ENCODE measurements at places on chromosomes 16 and 17.

DNA sequence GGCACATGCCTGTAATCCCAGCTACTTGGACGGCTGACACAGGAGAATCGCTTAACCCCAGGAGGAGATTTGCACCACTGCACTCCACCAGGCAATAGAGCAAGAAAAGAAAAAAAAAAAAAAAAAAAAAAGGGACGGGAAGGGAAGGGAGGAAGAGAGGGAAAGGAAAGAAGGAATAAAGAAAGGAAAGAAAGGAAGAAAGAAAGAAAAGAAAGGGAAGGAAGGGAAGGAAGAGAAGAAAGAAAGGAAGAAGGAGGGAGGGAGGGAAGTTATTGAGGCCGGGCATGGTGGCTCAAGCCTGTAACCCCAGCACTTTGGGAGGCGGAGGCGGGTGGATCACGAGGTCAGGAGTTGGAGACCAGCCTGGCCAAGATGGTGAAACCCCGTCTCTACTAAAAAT, 50.4 kb upstream of the STAC2 start:
- DNase-seq = no peak

GRCh38 chr17:80082403-80083135, 18.8 kb upstream of the GAA start:
- DNase-seq = peak; percentile 86

DNA sequence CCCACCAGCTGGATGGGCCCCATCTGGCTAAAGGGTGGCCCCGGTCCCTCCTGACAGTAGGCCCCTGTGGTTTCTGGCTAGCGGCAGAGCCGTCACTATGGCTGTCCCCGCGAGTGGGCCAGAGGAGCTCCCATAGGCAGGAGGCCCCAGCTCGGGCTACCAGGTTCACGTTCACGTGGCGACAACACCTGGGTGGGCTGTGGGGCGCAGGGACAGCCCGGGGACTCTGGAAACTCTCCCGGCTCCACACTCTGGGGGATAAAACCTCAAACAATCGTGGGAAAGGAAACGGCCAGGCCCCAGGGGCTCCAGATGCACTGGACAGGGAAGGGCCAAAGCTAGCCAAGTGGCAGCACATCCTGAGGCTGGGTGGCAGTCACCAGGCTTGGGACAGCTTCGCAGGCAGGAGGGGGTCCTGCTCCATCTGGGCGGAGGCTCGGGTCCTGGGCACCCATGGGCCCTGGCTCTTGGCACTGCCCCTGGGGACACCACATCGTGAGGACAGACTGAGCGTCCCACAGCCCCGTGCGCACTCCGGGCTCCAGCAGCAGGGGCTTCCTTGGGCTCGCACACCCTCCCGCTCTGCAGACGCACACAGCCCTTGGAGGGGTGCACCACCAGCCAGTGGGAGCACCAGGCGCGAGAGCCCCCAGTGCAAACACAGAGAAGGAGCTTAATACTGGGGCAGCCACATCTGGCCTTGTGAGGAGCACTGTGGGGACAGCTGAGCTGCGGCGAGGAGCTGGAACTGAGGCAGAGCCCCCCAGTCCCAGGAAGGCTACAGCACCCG, 4.4 kb downstream of the RNF166 start:
- DNase-seq = no peak

DNA sequence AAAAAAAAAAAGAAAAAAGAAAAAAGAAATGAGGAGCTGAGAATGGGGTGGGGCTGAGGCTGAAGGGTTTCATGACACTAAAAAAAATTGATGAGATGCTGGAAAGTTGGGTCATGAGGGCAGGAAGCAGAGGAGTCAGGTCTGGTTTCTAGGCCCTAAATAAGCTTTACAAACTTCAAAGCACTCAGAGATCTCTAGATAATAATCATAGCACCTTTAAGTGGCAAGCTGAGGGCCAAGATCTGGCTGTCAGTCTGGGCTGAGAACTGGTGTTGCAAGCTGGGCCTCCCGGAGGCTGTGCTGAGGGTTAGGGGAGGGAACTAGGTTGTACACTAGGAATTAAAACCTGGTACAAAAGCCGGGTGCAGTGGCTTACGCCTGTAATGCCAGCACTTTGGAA, 6.4 kb downstream of the ZNF764 start:
- no peak for DNase-seq

DNA sequence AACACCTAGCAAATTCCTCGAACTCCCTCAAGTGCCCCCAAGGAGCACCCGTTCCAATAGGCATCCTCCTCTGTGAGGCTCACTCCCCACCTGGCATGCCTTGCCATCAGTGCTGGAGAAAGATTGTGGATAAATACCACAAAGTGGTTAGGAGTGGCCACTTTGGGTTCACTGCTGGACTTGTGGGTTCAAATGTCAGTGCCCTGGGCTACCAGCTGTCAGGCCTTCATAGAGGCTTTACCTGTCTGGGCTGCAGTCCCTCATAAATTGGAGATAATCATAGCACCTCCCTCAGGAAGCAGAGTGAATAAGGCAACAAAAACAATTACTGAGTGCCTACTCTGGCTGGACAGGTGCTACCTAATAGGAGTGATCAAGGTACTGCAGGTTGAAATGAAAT, 1.5 kb upstream of the SYT17 start:
- no peak for DNase-seq
